ENCODE measurements at places on chromosomes 2 and 18.

GRCh38 chr2:20177556-20178248 is 47.2 kb downstream of the SDC1 start:
- no peak for DNase-seq

- DNase-seq: no peak
Observed at GRCh38 chr2:47009253-47009767, 93.7 kb upstream of the MCFD2 start.

- no peak for DNase-seq
Observed at GRCh38 chr2:196369967-196370366, 198.6 kb upstream of the STK17B start.

- DNase-seq: no peak
Observed at GRCh38 chr2:51959696-51960095, 927.8 kb upstream of the NRXN1 start.

- no peak for DNase-seq
Observed at GRCh38 chr2:58862244-58862643, 621.1 kb upstream of the FANCL start.

GRCh38 chr2:127560201-127560930 is 24.9 kb downstream of the MYO7B start:
- DNase-seq: no peak

GRCh38 chr2:208074610-208075356 is 49.5 kb upstream of the PLEKHM3 start:
- no peak for DNase-seq
